ENCODE measurements at places on chromosomes 2 and 18. TPM values are rescaled to one million over a fixed set of nuclear protein-coding genes. Genes with fewer than 3 reads are reported as not detected.
A peak's percentile ranks its signal among the peaks of the same experiment; 100 is the strongest.

KCNF1 gene
- total RNA-seq = not detected

LCT gene
- total RNA-seq = not detected

DNA sequence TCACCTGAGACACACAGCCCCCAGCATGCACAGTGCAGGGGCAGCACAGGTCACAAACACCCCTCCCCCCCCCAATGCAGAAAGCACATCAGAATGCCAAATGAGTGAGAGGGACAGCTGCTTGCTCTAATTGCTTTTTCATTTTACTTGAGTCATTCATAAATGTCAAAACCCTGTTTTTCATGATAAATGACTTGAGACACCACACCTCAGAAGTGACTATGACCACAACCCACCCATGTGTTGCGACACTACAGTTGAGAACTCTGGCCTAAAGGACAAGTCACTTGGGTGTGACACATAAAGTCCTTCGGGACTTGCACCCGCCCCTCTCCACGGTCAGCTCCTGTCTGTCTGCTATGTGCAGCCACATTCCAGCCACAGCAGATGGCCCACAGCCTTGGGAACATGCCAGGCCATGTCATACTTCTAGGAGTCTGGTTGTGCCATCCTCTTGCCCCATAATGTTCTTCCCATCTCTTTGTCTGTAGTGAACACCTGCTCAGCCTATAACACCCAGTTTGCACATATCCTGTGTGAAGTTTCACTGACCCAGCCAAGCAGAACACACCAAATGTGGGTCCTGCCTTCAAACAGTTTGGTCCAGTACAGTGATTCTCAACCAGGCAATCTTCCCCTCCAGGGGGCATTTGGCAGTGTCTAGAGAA, 30.2 kb upstream of the RIOK3 start:
- peak; percentile 86 for DNase-seq

GRCh38 chr18:25827228-25827627, 263.2 kb downstream of the SS18 start:
- no peak for DNase-seq

GRCh38 chr2:8324901-8325300, 357.0 kb upstream of the ID2 start:
- DNase-seq = no peak

GRCh38 chr2:9311488-9311887, 104.9 kb downstream of the ASAP2 start:
- no peak for DNase-seq

DNA sequence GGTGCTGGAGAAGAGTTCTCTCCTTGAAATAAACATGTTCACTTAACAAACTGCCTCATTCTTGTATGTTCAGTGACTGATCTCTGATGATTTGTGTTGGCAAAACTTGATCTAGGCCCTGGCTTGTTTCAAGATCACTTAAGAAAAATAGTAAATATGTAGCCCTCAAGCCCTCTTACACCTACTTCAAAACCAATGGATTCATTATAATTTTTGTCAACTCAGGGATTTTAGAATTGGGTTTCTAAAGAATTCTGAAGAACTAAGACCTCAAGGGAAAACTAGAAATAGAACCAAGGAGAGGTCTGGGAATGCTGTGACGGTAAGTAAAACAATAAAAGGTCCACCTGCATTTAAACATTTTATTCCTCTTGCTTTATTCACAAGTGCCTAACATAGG, 1731.6 kb upstream of the CELF4 start:
- DNase-seq = no peak

GRCh38 chr2:237181844-237182243, 96.2 kb downstream of the COPS8 start:
- no peak for DNase-seq

DNA sequence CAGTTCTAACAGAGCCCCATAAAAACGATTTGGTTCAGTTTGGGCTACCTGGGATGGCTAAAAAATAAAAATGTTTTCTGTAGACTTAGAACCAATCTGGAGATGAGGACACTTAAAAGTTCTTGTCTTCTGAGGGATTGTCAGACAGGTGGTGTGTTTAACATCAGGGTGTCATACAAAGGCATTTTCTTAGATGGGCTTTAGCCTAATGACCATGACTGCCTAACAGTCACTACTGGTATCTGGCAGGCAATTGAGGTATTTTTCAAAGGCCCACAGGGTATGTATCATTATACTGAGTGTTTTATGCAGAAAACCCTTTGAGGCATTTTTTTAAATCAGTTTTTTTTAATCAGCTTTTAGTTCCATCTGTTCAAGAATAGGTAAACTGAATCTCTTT, 341.4 kb downstream of the PARD3B start:
- DNase-seq = no peak

- no peak for DNase-seq
Measured at GRCh38 chr2:209969692-209970091, 32.7 kb upstream of the RPE start.

DNA sequence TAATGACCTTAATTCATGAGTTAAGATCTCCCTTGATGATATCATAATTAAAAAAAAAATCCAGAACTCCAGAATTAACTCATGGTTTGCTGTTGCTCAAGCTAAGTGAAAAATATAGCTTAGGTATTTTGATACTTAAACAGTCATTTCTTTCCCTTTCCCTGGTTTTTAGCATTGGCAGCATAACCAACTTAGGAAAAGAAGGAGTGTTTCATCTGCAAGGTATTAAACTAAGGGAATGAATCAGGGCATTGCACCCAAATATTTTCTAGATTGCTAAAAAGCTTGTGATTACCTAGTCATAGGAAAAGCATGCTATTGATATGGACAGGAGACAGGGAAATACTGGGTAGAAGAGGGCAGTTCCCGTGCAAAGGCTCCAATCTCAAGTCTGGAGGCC, 207.2 kb downstream of the LRP1B start:
- no peak for DNase-seq

GRCh38 chr18:56168049-56168781, 470.2 kb downstream of the TXNL1 start:
- no peak for DNase-seq

DNA sequence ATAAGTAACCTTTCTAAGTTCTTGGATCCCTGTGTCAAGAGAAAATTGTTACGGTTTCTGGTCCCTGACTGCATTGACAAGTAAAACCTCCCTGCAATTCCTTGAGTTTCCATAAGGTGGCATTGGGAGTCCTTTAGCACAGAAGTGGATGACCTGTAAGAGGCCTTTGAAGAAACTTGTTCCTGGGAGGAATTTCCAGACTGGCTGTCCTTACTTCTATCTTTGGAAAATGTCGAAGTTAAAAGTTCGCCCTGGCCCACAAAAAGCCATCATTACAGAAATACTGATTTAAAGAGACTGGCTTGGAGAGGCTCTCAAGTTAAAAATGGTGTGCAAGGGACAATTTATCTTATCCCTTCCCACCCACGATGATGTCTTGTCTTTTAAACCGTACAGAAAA, 218.4 kb downstream of the CDH20 start:
- DNase-seq = no peak

DNA sequence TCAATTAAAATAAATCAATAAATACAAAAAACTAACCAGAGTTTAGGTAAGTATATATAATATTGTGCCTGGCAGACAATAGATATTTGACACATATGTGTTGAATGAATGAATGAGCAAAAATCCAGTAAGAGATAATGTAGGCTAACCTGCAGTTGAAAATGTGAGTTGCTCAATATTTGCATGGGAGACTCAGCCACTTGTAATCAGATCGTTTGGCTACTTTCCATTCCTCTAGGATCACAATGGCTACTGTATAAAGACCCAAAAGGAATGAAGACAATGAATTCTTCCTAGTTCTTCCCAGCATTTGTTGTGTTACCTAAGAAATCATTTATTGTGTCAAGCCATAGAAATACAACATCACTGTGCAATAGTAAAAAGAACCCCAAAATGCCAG, 25.3 kb downstream of the PIEZO2 start:
- DNase-seq = no peak

GRCh38 chr2:88815282-88815681, 123.8 kb downstream of the RPIA start:
- no peak for DNase-seq

GRCh38 chr2:75321599-75321922, 122.2 kb upstream of the TACR1 start:
- no peak for DNase-seq
